ENCODE measurements at places on chromosomes 3 and 15. TPM values are rescaled to one million over a fixed set of nuclear protein-coding genes. Genes with fewer than 3 reads are reported as not detected.

GRCh38 chr3:170506556-170506955 lies 79.3 kb downstream of the SLC7A14 start:
- DNase-seq, result no peak

GRCh38 chr3:123733341-123733740 lies 148.5 kb upstream of the HACD2 start:
- no peak for DNase-seq

GRCh38 chr3:53485675-53486403 lies 8.6 kb upstream of the CACNA1D start:
- DNase-seq, result no peak

RPL22L1 gene
- 62.1 TPM for total RNA-seq

IQCH gene
- 1.2 TPM for total RNA-seq

CASR gene
- not detected for total RNA-seq

PFKFB4 gene
- 4.5 TPM for total RNA-seq

Data from posterior vena cava (tissue), 2 donors.